Upper lobe of right lung (tissue), 1 donor: ENCODE measurements at places on chromosomes 1 and 21. TPM values are rescaled to one million over a fixed set of nuclear protein-coding genes. Genes with fewer than 3 reads are reported as not detected.
A peak's percentile ranks its signal among the peaks of the same experiment; 100 is the strongest.

PLA2G2C gene
- total RNA-seq = not detected

INAVA gene
- total RNA-seq = 9.0 TPM

DDX20 gene
- total RNA-seq = 10.9 TPM

OR2M3 gene
- not detected for total RNA-seq

- H3K27ac ChIP-seq = no peak overlapping the region
- no peaks in the 10 kb centered on the region for H3K4me1 ChIP-seq
- no peak for DNase-seq
- no peaks in the 10 kb centered on the region for H3K36me3 ChIP-seq
Measured at GRCh38 chr1:72037745-72038343, 244.5 kb downstream of the NEGR1 start.

GRCh38 chr1:228554107-228554506 is 66.9 kb downstream of the RNF187 start:
- H3K36me3 ChIP-seq = no peaks in the 10 kb centered on the region
- no peak overlapping the region for H3K4me3 ChIP-seq
- no peaks in the 10 kb centered on the region for H3K4me1 ChIP-seq
- no peaks in the 10 kb centered on the region for H3K27me3 ChIP-seq
- peak; percentile 1 for DNase-seq
- no peak overlapping the region for H3K27ac ChIP-seq

GRCh38 chr1:113678159-113678469 is 81.2 kb downstream of the PHTF1 start:
- no peak overlapping the region for H3K4me3 ChIP-seq
- DNase-seq = no peak
- H3K4me1 ChIP-seq = no peaks in the 10 kb centered on the region
- H3K36me3 ChIP-seq = peaks cover 25% of the 10 kb centered on the region
- H3K27me3 ChIP-seq = no peaks in the 10 kb centered on the region

GRCh38 chr21:38596264-38597042 is 98.2 kb upstream of the ERG start:
- no peak overlapping the region for H3K4me3 ChIP-seq
- no peaks in the 10 kb centered on the region for H3K4me1 ChIP-seq
- no peaks in the 10 kb centered on the region for H3K36me3 ChIP-seq
- no peak for DNase-seq

DNA sequence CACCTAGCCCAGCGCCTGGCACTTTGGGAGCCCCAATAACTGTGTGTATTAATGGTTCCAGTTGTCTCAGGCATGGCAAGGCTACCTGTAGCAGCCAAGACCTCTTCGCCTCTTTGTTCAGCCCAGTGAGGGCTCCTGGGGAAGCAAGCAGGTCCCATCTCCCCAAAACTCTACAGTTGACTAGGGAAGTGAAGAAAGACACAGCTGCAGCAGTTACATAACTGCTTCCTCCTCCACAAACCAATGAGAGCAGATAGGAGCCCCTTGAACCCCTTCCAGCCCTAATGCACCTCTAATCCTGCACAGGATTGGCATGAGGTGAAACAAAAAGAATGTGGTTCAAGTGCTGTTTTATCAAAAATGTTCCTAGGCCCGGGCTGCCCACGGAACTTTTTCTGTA is 100.5 kb downstream of the SYF2 start:
- no peaks in the 10 kb centered on the region for H3K27me3 ChIP-seq
- H3K4me3 ChIP-seq = no peak overlapping the region
- H3K27ac ChIP-seq = no peak overlapping the region
